ENCODE measurements at places on chromosomes 5 and 9.

DNA sequence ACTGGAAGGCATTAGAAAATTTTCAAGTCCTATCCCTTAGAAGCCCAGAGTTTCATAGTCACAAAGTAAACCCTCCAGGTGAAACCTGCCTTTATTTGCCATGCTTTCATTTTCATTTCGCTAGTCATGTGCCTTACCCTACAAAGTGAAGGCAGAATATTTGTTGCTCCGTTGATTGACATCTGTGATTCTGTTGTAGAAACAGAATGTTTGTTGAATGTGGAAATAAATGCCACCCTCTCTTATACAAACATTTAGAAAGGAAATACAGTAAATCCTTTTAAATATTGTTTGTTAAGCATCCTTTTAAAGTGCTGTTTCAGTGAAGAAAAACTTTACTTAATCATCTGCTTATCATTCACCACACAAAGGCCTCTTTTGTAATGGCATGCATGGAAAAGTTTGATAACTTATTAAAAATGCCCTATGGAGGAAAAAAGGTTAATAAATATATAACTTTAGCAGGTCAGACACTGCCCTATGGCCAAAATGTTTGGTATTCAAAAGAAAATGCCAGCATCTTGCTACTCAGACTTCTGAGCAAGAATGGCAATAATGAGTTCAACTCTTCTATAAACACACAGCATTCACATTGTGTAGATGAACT is 34.3 kb upstream of the CAST start:
- DNase-seq = no peak

DNA sequence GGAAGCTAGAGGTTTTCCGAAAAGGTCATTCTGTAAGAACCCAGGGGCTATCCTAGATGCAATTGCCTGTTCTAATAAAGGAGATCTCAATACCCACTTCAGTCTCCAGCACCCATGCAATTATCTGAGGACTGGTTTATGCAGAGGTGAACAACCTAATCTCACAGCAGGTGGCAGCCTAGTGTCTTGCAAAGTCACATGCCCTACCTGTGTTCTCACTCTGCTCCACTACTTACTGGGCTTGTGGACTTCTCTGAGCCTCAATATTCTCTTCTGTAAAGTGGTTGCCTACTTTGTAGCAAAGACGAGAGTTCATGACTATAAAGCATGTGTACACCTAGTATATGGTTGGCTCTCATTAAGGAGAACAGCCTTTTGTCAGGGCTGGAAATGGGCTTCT is 21.0 kb upstream of the ALDH1B1 start:
- no peak for DNase-seq

DNA sequence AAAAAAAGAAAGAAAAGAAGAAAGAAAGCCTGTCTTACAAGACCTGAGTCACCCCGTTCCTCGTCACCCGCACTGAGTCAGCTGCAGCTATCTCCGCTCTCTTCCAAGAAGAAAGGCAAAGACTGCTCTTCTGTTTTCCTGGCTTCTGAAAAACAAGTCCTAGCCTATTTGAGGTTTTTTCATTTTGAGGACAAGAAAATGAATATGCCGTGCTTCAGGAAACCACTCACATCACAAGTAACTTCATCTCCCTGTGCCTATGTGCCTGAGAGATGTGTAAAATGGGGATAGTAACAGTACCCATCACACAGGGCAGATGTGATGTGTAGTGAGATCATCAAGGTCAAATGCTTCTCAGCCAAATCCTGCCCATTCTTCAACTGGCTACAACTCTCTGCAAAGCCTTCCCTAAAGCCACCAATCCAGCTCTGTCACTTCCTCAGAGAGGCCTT is 78.4 kb downstream of the GLDC start:
- peak; percentile 87 for DNase-seq

DNA sequence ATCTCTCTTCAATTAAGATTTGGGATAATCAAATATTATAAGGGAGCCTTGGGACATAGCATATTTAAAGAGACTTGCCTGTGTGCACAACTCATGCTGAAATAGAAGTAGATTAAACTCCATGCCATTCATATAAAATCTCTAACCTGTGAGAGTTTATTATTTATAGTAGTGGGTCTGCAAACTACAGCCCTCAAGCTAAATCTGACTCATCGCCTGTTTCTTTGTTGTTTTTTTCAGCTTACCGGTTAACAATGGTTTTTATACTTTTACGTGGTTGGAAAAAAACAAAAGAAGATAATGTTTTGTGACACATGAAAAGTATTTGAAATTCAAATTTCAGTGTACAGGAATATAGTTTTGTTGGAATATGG is 61.9 kb upstream of the GHR start:
- DNase-seq = no peak

DNA sequence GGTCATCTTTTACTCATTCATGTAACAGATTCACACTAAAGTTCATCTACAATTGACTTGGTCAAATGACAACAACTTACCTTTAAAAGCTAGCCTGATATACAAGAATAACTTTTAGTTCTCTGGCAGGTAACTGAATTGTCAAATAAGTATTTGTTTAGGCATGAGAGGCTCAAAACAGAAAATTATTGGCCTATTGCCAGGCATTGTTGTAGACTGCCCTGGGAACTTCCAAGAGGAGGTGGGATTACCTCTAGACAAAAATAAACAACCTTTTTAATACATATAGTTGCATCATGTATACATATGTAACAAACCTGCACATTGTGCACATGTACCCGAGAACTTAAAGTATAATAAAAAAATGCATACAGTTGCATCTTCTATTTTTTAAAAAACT is 18.2 kb upstream of the SLCO4C1 start:
- DNase-seq = no peak

DNA sequence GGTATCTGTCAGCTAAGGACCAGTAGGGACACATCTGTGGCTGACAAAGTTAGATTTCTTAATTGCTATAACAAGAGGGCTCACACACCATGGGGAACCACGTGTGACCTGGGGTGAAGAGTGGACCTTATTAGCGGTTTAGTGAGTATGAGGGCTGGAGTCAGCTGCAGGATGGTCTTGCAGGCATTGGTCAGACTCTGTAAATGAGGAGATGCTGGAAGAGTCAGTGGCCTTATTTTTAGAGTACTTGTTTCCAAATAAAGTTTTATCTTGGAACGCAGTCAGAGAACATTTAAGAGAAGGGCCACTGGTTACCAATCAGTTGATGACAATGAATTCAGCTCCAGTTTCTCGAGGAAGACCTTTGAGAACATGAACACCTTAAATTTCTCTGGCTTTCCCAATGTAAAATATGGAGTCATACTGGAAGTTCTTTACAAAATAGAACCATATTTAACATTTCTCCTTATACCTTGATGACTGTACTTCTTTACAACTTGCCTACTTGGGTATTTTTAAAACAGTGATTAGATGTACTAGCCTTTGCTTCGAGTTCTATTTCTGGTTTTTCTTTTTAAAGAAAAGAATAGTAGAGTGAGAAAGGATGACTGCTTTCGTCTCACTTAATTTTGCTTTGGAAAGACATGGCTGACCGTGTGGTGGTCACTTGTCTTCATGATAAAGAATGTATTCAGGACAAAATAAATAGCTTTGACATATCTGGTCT is 185.9 kb upstream of the S1PR3 start:
- DNase-seq = no peak

DNA sequence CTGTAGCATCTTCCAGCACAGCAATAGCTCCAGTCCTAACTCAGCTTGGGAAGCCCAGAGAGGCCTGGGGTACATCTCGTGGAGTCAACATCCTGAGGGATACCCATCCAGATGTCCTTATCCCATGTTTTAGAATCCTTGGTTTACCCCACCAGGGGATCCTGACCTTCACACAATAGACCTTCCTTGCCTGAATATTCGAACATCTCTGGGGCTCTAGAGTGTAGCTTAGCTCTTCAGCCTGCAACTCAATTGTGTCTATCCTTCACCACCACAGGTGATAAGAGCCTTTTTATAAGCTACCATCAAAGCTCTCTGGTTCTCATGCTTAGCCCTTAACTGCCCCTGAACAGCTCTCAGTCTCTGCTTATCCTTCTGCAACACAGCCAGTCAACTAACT is 7.5 kb upstream of the RALGPS1 start:
- no peak for DNase-seq

DNA sequence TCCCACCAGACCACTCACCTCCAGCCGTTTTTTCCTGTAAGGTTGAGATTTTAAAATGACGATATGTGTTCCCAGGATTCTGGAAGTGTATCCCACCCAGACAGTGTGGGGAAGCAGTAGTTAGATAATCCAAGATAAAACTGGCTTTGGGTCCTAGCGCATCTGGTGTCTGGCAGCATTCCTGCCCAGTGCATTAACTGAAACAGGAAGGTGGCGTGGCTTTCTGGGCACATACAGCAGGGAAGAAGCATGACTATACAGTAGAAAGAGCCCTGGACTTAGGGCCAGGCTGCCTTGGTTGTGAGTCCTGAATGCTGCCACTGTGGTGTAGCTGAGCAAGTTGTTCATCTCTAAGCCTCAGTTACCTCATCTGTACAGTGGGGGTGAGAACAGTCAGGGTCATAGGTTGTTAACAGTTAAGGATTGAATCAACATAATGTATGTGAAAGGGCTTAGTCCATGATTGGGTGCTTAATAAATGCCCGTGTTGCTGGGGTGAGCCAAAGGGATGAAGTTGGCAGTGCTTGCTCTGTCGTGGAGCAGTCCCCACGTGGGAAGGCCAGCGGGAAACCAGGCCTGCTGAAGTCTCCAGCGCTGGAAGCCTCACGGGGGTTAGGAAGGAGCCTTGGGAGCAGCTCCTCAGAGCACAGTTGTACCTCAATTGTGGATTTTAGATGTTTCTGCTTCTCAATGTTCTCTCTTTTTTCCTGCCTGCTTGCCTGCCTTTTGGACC is 18.0 kb downstream of the CLTA start:
- DNase-seq = no peak

- DNase-seq = no peak
Measured at GRCh38 chr5:154962494-154962893, 21.6 kb downstream of the MRPL22 start.

DNA sequence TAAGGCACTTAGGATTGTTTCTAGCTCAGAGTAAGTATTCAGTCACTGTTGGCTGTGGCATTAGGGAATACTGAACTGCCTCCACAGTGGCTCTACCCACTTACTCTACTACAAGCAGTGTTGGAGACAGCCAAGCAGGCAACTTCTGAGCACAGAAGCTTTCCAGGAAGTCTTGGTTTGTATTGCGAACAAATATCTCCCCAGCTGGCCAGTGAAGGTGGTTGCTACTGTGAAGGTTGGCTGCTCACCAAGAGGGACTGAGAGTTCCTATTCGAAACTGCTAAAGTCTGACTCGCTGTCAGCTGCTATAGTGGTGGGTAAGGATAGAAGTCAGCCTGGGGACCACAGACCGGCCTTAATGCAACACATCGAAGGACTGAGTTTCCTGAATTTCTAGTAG is 319.1 kb downstream of the KIF4B start:
- DNase-seq = no peak

DNA sequence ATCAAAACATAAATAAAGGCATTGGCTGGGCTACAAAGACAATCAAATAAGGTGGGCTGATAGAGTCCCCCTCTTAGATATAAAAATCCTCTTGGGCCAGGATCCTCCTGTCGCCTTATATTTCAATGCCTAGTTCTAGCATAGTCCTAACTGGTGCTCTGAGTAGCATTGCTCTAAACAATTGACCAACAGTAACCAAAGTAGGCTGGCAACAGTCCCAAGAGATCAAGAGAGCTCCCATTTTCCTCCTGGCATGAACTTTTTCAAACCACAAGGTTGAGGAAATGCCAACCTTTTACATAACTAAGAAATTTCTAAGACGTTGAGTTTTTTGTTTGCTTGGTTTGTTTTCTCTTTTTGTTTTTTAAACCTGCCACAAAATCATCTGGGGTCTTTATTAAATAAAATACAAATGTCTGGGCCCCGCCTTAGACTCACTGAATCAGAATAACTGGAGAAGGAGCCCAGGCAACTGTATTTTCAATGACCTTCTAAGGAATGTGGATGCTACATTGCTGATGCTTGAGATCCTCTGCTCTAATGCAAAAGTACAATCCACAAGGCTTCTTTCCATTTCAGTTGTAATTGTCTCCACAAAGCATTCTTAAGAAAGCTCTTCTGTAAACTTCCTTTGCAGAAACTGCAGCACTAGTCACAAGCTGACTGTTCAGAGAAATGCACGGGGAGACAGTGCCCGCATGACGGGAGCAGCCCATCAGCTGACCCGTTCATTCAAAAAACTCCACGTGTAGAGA is 2.9 kb downstream of the SLC45A2 start:
- DNase-seq = no peak

GRCh38 chr5:32392039-32392438 is 52.5 kb downstream of the ZFR start:
- no peak for DNase-seq

- DNase-seq = no peak
Measured at GRCh38 chr9:123112015-123112975, 78.8 kb downstream of the GPR21 start.

GRCh38 chr5:111227226-111227782 is 3.1 kb downstream of the CAMK4 start:
- no peak for DNase-seq

GRCh38 chr5:10655161-10655971 is 91.5 kb downstream of the ANKRD33B start:
- peak; percentile 61 for DNase-seq

DNA sequence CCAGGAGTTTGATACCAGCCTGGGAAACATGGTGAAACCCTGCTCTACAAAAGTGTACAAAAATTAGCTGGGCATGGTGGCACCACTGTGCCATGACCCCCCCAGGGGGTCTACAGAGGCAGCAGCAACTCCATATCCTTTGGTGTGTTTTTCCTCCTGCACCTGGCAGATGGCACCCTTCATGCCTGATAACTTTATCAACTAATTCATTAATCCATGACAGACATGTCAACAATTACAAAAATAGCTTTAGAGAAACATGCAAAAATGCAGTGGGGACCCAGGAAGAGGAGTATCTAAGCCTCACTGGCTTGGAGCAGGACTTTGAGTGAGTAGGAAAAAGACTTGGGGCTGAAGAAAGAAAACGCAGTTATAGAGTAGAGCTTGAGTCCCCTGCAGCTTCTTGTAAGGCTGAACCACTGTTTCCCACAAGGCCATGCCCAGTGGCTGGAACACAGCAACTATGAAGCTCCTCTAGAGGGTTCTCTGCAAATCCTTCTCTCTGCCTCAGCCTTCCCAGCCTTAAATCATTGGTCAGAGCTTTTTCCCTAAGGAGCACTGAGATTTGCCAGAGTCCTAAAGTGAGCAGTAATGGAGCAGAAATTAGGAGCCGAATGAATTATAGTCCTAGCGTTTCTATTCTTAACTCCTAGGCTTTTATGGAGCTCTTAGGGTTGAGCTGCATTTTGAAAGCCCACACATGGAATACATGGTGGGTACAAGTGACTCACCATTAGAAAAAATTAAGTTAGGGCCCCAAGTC is 25.5 kb upstream of the B4GALT1 start:
- DNase-seq = no peak

DNA sequence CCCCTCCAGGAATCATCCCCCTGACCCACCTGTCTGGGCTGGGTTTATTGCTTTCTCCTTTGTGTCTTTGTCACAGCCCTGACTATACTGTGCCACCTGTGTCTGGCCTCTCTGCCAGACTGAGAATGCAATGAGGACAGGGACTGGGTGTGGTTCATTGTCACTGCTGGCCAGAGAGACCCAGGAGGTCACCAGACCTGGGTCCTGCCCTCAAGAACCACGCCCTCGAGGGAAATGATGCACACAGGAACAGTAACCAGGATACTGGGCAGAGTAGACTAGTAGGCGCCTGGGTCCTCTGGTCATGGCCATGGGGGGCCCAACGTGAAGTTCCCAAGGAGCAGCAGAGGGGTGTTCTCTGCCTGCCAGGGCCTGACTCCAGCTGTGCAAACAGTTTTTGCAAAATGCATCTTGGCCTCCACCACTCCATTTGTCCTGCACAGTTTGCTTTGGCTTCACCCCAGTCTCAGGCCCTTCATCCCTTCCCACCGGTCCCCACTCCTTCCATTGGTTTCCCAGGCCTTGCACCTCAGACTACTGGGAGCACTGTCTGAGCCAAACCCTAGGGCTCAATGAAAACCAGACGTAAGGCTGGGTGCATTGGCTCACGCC is 17.8 kb downstream of the RGS3 start:
- no peak for DNase-seq
